ENCODE measurements at places on chromosomes 16 and 17.

GRCh38 chr17:8479431-8479947, 43.8 kb downstream of the NDEL1 start:
- no peak for DNase-seq

GRCh38 chr17:64378890-64379354, 11.7 kb downstream of the PECAM1 start:
- DNase-seq, result no peak

DNA sequence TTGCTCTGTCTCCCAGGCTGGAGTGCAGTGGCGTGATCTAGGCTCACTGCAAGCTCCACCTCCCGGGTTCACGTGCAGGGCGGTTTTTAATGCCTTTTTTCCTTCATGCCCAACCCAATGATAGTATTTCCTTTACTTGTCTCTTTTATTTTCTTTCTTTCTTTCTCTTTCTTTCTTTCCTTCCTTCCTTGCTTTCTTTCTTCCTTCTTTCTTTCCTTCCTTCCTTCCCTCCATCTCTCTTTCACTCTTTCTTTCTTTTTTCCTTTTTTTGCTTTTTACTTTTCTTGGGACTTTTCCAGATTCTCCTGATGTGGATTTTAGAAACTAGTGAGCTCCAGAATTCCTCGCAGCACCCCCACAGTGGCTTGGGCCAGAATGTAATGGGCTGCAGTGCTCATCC, 3.1 kb downstream of the MYH3 start:
- no peak for DNase-seq

DNA sequence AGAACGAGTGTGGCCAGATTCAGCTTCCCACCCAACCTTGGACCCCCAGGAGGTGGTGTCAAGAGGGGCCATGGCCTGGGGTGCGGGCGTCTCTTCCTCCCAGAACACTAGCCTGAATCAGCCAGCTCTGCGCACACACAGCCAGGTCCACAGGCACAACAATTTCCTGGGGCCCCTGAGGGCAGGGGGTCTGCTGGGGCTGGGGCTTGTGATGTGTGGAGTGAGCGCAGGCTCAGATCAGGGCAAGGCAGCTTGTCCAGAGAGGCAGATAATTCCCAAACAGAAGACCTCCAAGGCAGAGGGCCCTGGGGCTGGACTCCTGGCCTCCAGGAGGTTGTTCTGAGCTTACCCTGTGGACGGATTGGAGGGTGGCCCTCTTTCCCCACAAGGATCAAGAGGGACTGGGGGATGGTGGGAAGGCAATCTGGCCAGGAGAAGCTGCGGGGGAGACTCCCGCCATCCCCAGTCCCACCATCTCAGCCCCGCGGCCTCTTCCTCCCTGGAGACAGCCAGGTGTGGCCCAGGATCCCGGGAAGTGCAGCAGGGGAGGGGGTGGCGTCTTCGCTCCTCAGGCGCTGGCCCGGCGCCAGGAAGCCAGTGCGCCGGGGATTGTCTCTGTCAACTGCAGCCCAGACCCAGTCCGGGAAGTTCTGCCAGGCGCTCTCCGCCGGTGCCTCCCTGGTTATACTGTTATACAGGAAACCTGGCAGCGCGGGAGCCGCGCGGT, 52.0 kb upstream of the AMZ2 start:
- no peak for DNase-seq

GRCh38 chr17:57600074-57600473, 145.0 kb downstream of the CCDC182 start:
- DNase-seq, result no peak

- DNase-seq, result no peak
Observed at GRCh38 chr17:913207-913606, 66.4 kb downstream of the NXN start.

DNA sequence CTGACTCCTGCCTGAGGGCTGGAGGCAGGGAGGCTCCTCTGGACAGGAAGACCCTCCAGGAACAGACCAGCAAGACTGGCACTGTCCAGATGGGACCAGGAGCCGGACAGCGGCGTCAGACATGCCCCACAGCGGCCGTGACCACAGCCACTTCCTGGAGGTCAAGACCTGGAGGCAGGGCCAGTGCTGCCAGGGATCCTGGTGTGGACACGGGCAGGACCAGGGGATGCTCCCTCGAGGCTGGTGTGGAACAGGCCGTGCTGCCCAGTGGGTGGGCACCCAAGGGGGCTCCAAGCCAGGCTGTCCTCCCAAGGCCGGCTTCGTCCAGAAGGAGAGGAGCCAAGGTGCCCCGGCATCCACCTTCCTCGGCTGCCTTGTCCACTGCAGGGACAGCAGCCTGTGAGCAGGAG, 4.5 kb upstream of the CCDC57 start:
- DNase-seq, result no peak

GRCh38 chr16:30528799-30529457, 2.6 kb upstream of the ZNF768 start:
- no peak for DNase-seq

DNA sequence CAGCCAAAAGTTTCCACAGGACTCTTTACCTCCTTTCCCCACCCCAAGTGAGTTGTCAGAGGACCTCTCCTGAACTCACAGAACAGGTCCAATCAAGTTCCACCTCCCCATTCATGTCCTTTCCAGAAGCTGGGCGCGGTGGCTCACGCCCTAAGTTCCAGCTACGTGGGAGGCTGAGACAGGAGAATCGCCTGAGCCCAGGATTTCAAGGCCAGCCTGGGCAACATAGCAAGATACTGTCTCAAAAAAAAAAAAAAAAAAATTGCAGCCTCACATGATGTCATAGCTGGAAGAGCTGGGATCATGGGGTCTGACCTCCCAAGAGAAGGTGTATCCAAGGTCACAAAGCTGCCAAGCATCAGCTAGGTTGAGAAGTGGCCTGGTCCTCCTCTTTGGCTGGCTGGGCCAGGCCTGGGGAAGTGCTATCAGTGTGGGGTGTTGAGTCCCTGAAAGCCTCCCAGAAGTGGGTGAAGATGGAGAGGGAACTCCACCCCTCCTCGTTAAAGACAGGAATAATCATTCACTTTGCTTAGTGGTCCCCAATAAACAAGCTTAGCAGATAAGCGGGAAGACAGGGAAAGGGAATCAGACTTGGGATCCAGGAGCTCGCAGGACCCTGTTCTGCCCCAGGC, 5.5 kb upstream of the MNT start:
- DNase-seq, result no peak

DNA sequence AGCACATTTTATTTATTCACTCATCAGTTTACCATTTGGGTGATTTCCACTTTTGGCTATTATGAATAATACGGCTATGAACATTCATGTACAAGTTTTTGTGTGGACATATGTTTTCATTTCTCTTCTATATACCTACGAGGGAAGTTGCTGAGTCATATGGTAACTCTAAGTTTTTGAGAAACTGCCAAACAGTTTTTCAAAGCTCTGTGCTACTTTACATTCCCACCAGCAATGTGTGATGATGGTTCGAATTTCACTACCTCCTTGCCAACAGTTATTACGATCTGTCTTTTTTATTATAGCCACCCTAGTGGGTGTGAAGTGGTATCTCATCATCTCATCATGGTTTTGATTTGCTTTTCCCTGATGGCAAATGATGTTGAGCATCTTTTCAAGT, 63.7 kb upstream of the MRTFB start:
- no peak for DNase-seq

GRCh38 chr17:18987862-18988545, 16.6 kb downstream of the FAM83G start:
- DNase-seq, result no peak

All from GDM1 (cell line).